ENCODE measurements at places on chromosomes 5 and 9. TPM values are rescaled to one million over a fixed set of nuclear protein-coding genes. Genes with fewer than 3 reads are reported as not detected.

The PGM5 gene
- 24.9 TPM for total RNA-seq

The PCDHGC3 gene
- total RNA-seq, result 40.8 TPM

DNA sequence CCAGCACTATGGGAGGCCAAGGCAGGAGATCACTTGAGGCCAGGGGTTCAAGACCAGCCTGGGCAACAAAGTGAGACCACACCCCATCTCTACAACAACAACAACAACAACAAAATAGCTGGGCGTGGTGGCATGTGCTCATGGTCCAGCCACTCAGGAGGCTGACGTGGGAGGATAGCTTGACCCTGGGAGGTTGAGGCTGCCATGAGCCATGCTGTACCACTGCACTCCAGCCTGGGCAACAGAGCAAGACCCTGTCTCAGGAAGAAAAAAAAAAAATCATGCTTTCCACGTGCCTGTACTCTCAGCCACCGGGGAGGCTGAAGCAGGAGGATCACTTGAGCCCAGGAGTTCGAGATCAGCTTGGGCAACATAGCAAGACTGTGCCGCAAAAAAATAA is 29.5 kb downstream of the TSC1 start:
- H3K27me3 ChIP-seq, result no peaks in the 10 kb centered on the region
- no peak for DNase-seq
- H3K27ac ChIP-seq, result no peak overlapping the region
- H3K4me3 ChIP-seq, result no peak overlapping the region

DNA sequence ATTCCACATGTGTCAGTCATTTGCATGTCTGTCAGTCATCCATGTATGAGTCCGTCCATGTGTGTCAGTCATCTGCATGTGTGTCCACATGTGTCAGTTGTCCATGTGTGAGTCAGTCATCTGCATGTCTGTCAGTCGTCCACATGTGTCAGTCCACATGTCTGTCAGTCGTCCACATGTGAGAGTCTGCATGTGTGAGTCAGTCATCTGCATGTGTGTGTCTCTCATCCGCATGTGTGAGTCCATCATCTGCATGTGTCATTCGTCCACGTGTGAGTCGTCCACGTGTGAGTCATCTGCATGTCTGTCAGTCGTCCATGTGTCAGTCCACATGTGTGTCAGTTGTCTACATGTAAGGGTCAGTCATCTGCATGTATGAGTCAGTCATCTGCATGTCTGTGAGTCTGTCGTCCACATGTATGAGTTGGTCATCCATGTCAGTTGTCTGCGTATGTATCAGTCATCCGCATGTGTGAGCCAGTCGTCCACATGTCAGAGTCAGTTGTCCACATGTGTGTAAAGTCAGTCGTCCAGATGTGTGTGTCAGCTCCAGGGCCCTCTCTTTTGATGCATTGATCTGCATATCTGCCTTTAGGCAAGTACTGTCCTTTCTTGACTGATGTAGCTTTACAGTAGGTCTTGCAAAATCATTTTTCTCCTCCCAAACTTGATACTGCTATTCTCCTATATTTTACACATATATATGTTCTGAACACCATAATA is 72.5 kb upstream of the CACNA1B start:
- H3K4me3 ChIP-seq, result no peak overlapping the region
- H3K27ac ChIP-seq, result no peak overlapping the region
- H3K27me3 ChIP-seq, result no peaks in the 10 kb centered on the region
- no peak for DNase-seq

The ADGRV1 gene
- total RNA-seq, result 0.39 TPM

- no peaks in the 10 kb centered on the region for H3K27me3 ChIP-seq
- DNase-seq, result no peak
- H3K4me1 ChIP-seq, result no peaks in the 10 kb centered on the region
- no peak overlapping the region for H3K27ac ChIP-seq
- H3K36me3 ChIP-seq, result no peaks in the 10 kb centered on the region
These were observed 287.0 kb downstream of the SH3GL2 start for GRCh38 chr9:17865881-17866280.

The GFPT2 gene
- 36.1 TPM for total RNA-seq

The CCDC171 gene
- total RNA-seq, result 5.9 TPM

- no peaks in the 10 kb centered on the region for H3K36me3 ChIP-seq
- DNase-seq, result peak; percentile 28
- peak overlapping the region; percentile 99 for H3K4me3 ChIP-seq
- H3K27me3 ChIP-seq, result no peaks in the 10 kb centered on the region
- H3K4me1 ChIP-seq, result peaks cover 2% of the 10 kb centered on the region
These were observed 679 bp downstream of the B4GALT1 start for GRCh38 chr9:33166231-33167083.

The ZFP37 gene
- total RNA-seq, result 3.3 TPM

DNA sequence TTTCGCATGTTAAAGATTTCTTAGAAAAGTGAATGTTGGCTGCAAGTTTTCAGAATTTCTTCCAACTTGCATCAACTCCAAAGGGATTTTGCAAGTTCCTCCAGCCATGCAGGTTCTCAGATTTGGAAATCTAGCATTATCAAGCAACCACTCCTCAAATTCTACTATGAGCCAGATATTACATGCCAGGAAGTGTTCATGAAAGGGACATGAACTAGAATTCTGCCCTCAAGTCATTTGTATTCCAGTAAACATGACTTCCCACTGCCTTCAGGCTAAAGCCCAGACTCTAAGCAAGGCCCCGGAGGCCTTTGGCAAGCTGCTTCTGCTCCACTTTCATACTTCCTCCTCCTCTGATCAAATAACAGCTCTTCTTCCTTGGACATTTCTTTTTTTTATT is 111.3 kb upstream of the PAPPA start:
- DNase-seq, result no peak
- no peaks in the 10 kb centered on the region for H3K27me3 ChIP-seq
- H3K4me3 ChIP-seq, result no peak overlapping the region

The GZMA gene
- total RNA-seq, result 0.90 TPM

DNA sequence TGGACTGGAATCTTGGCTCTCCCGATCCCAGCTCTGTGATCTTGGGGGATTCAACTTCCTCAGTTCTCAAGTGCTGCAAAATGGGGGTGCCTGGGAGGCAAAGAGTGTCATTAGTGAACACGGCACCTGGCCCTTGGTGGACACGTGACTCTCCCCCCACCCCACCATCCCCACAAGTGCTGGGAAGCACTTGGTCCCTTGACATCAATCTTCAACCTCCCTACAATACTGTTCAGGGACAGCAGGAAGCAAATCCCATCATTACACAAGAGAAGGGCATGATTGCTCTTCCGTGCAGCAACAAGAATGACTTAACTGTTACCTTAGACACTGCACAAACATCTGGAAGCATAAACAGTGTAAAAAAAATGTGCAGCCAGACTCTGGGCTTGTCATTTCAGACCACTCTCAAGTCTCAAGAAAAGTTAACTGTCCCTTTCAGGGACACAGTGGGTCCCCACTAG is 61.4 kb downstream of the PSMB7 start:
- DNase-seq, result no peak
- no peaks in the 10 kb centered on the region for H3K4me1 ChIP-seq
- no peaks in the 10 kb centered on the region for H3K27me3 ChIP-seq
- H3K27ac ChIP-seq, result no peak overlapping the region
- H3K36me3 ChIP-seq, result peaks cover 4% of the 10 kb centered on the region

DNA sequence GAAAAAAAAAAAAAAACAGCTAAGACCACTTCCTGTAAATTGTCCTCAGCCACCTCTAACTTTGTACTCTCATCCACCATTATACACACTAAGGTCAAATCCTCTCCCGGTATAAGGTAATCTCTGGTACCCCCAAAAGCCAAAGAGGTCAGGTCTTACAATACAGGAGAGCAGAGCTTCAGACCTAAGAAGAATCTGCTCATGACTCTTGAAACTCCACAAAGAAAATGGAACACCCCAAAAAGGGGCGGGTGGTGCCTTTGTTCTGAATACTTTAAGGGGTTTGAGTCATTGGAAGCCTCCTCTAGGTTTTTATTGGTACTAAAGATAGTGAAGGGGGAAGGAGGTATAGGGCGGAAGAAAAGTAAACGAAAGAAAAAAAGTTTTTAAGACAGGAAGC is 69.8 kb downstream of the COL15A1 start:
- H3K4me1 ChIP-seq, result no peaks in the 10 kb centered on the region
- no peak overlapping the region for H3K27ac ChIP-seq
- no peak for DNase-seq
- H3K4me3 ChIP-seq, result no peak overlapping the region

GRCh38 chr9:27545471-27545870 is 15.9 kb upstream of the MOB3B start:
- peaks cover 25% of the 10 kb centered on the region for H3K4me1 ChIP-seq
- H3K4me3 ChIP-seq, result no peak overlapping the region
- H3K36me3 ChIP-seq, result peaks cover 16% of the 10 kb centered on the region
- H3K27me3 ChIP-seq, result no peaks in the 10 kb centered on the region

The RNF130 gene
- 121 TPM for total RNA-seq

GRCh38 chr5:39439582-39440162 is 14.9 kb upstream of the DAB2 start:
- no peak overlapping the region for H3K4me3 ChIP-seq
- no peak for DNase-seq
- H3K27me3 ChIP-seq, result no peaks in the 10 kb centered on the region
- no peak overlapping the region for H3K27ac ChIP-seq
- H3K36me3 ChIP-seq, result no peaks in the 10 kb centered on the region
- no peaks in the 10 kb centered on the region for H3K4me1 ChIP-seq

DNA sequence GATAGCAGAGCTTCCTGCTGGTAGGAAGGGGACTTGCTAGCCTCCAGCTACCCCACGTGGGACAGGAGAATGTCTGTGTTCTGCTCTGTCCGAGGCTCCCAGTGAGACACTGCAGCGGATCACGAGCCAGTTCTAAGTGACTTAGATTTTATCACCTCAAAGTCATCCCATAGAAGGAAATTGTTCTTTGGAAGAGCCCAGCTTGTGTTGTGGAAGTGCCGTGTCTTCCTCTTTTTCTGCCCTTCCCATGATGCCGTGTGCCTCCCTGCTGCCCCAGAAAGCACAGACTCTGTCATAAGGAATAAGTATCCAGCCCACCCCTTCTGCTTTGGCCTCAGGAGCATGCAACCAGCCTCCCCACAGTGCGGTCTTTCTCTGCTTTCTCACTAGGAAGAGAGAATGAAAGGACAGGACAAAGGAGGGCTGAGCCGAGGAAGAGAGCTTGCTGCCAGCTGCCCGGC is 35.6 kb downstream of the RUFY1 start:
- no peaks in the 10 kb centered on the region for H3K27me3 ChIP-seq
- no peaks in the 10 kb centered on the region for H3K36me3 ChIP-seq
- no peak overlapping the region for H3K27ac ChIP-seq

DNA sequence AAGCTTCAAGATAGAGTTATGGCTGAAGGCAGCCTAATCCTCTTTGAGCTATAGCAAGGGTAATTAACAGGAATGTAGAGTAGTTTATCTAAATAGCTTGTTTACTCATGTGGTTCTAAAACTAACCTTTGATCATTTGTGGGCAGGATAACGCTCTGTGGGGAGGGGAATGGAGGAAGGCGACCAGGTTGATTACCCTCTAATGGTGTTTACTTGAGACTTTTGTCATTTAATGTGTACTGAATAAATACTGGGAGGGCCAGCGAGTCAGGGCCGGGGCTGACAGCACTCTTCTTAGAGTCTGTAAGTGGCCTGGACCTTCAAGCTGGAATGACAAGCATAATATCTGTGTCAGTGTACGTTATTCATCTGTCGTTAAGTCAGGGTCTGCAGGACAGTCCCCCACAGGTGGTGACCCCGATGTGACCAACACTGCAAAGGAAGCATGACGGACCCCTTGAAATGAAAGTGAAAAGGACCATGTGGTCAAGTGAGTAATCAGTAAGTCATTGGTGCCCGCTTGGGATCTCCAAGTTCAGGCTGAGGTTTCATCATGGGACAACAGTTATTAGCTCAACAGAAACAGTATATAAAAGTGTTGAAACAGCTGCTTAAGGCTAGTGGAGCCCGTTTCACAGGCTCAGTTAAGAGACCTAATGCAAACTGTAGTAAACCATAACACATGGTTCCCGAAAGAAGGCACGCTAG is 162.6 kb downstream of the CPLANE1 start:
- DNase-seq, result no peak
- no peak overlapping the region for H3K4me3 ChIP-seq
- H3K27ac ChIP-seq, result no peak overlapping the region
- H3K4me1 ChIP-seq, result no peaks in the 10 kb centered on the region
- no peaks in the 10 kb centered on the region for H3K36me3 ChIP-seq

DNA sequence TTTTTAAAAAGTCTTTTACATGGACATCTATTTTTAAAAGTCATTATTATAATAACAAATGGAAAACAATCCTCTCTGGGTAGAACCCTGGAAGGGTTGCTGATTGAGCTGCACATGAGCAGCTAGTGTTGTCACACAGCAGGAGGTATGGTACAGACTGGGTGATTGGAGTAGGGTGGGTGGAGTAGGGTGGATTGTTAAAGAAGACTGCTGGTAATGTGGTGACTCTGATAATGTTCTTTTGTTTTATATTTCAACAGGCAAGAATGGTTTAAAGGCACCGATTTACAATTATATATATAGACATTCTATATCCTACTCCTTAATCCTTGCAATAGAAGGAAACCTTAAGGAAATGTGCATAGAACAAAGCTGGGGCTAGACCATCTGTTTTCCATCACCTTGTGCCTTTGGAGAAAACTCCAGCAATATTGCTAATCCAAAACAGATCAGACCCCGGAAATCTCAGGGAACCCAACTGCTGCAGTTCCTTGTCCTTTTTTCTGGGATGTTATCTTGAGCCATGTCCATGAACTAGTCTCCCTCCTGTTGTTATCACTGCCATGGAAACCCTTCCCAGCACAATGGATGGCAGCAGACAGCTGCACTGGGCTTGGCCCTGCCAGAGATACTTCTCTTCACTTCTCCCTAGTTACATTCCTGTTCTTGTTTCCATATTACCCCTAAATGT is 129.7 kb downstream of the YIPF5 start:
- H3K27ac ChIP-seq, result no peak overlapping the region
- H3K27me3 ChIP-seq, result no peaks in the 10 kb centered on the region
- H3K36me3 ChIP-seq, result no peaks in the 10 kb centered on the region
- H3K4me1 ChIP-seq, result no peaks in the 10 kb centered on the region
- H3K4me3 ChIP-seq, result no peak overlapping the region
- DNase-seq, result no peak

The TTC23L gene
- 0.39 TPM for total RNA-seq

- peaks cover 64% of the 10 kb centered on the region for H3K27me3 ChIP-seq
- H3K27ac ChIP-seq, result no peak overlapping the region
- H3K36me3 ChIP-seq, result no peaks in the 10 kb centered on the region
- no peak for DNase-seq
- H3K4me1 ChIP-seq, result peaks cover 39% of the 10 kb centered on the region
These were observed 1.2 kb downstream of the DIPK1B start for GRCh38 chr9:136713550-136713949.

DNA sequence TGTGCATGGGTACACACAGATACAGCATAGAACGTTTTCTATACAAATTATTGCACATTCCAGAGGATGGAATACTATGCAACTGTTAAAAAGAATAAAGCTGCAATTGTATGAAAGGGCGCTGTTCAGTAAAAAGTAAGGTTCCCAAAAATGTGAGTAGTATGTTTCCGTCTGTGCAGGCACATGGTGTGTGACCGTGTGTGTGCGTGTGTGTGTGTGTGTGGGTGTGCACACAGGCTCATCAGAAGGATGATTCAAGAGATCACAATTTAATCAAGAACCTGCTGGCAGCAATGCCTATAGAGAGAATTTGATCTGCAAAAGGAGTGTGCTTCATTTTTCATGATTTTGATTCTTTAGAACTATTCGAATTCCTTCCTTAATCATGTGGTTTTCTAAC is 76.3 kb downstream of the SEMA4D start:
- H3K27ac ChIP-seq, result no peak overlapping the region
- H3K4me3 ChIP-seq, result no peak overlapping the region
- no peaks in the 10 kb centered on the region for H3K36me3 ChIP-seq
- no peak for DNase-seq
- H3K4me1 ChIP-seq, result peaks cover 9% of the 10 kb centered on the region

The ANKRD33B gene
- total RNA-seq, result 34.7 TPM

GRCh38 chr9:15160673-15161072 is 146.3 kb downstream of the TTC39B start:
- no peak overlapping the region for H3K4me3 ChIP-seq
- DNase-seq, result no peak
- no peaks in the 10 kb centered on the region for H3K4me1 ChIP-seq
- H3K27me3 ChIP-seq, result no peaks in the 10 kb centered on the region

The TMEFF1 gene
- not detected for total RNA-seq

The GKAP1 gene
- 11.3 TPM for total RNA-seq

Data from tibial nerve (tissue), 4 donors.